Immature natural killer cell (primary cell): ENCODE measurements at places on chromosomes 16 and 17. TPM values are rescaled to one million over a fixed set of nuclear protein-coding genes. Genes with fewer than 3 reads are reported as not detected.

Gene IFT20
- 53.0 TPM for polyA plus RNA-seq

Gene MYH1
- not detected for polyA plus RNA-seq

Gene GPR179
- not detected for polyA plus RNA-seq

Gene CDH1
- polyA plus RNA-seq = not detected

Gene C16orf89
- not detected for polyA plus RNA-seq

Gene TBC1D28
- not detected for polyA plus RNA-seq

Gene TVP23C
- 5.3 TPM for polyA plus RNA-seq

Gene LITAFD
- not detected for polyA plus RNA-seq

Gene KRTAP2-1
- polyA plus RNA-seq = not detected

Gene CHRNE
- polyA plus RNA-seq = 2.7 TPM

Gene GSE1
- 9.4 TPM for polyA plus RNA-seq

Gene ORMDL3
- polyA plus RNA-seq = 154 TPM

Gene CX3CL1
- not detected for polyA plus RNA-seq

Gene AANAT
- not detected for polyA plus RNA-seq

Gene NEUROD2
- not detected for polyA plus RNA-seq

Gene NUDT7
- polyA plus RNA-seq = 13.9 TPM

Gene CDK5RAP3
- polyA plus RNA-seq = 97.2 TPM

Gene FN3KRP
- 47.3 TPM for polyA plus RNA-seq

Gene CDH3
- not detected for polyA plus RNA-seq

Gene CAMKK1
- not detected for polyA plus RNA-seq

Gene ACSM3
- polyA plus RNA-seq = 4.1 TPM

Gene SYCE1L
- 2.9 TPM for polyA plus RNA-seq

Gene NFATC3
- 160 TPM for polyA plus RNA-seq

Gene CYGB
- polyA plus RNA-seq = 0.41 TPM

Gene OTOP2
- not detected for polyA plus RNA-seq

Gene SAMD14
- not detected for polyA plus RNA-seq

Gene PRAC1
- polyA plus RNA-seq = not detected

Gene MT1H
- not detected for polyA plus RNA-seq

Gene COQ7
- 14.8 TPM for polyA plus RNA-seq

Gene ODAD4
- polyA plus RNA-seq = 0.38 TPM

Gene LYRM1
- 23.8 TPM for polyA plus RNA-seq

Gene GNG13
- polyA plus RNA-seq = not detected

Gene SMIM36
- polyA plus RNA-seq = not detected

Gene KRTAP4-4
- not detected for polyA plus RNA-seq

Gene IGFALS
- polyA plus RNA-seq = not detected

Gene GPS2
- polyA plus RNA-seq = 123 TPM

Gene TTYH2
- polyA plus RNA-seq = 2.0 TPM

Gene TEKT5
- polyA plus RNA-seq = not detected

Gene DNAI2
- 0.74 TPM for polyA plus RNA-seq

Gene COX6A2
- polyA plus RNA-seq = 1.5 TPM

Gene ADAT1
- 19.5 TPM for polyA plus RNA-seq

Gene TNRC6A
- polyA plus RNA-seq = 10.1 TPM

Gene STAT5A
- polyA plus RNA-seq = 38.2 TPM

Gene GEMIN4
- 11.4 TPM for polyA plus RNA-seq

Gene KCNH4
- polyA plus RNA-seq = not detected

Gene ITGB4
- not detected for polyA plus RNA-seq
